ENCODE measurements at places on chromosomes 16 and 17.

- no peak for DNase-seq
These were observed 333.8 kb downstream of the HAPSTR1 start for GRCh38 chr16:9425236-9425635.

GRCh38 chr17:39777534-39778365, 40.0 kb downstream of the GRB7 start:
- DNase-seq = no peak

GRCh38 chr16:50802000-50802399, 60.1 kb downstream of the CYLD start:
- no peak for DNase-seq

- DNase-seq = no peak
These were observed 276.7 kb downstream of the PARN start for GRCh38 chr16:14353340-14353739.

GRCh38 chr16:17283016-17283415, 187.7 kb downstream of the XYLT1 start:
- no peak for DNase-seq

- no peak for DNase-seq
These were observed 56.6 kb downstream of the RAP1GAP2 start for GRCh38 chr17:2852729-2853282.

DNA sequence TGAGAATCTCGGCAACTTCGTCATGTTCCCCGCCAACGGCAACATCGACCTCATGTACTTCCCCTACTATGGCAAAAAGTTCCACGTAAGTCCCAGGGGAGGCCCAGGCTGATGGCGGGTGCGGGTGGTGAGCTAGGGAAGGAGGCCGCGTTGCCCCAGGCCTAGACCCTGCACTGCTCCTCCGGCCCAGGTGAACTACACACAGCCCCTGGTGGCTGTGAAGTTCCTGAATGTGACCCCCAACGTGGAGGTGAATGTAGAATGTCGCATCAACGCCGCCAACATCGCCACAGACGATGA, 4.8 kb downstream of the ATP1B2 start:
- no peak for DNase-seq

GRCh38 chr17:81909966-81910839, 996 bp downstream of the PCYT2 start:
- DNase-seq = peak; percentile 91

Data from HuH-7 (cell line).